Right ventricle myocardium superior (tissue), 1 donor: ENCODE measurements at places on chromosomes 11 and 22. TPM values are rescaled to one million over a fixed set of nuclear protein-coding genes. Genes with fewer than 3 reads are reported as not detected.
A peak's percentile ranks its signal among the peaks of the same experiment; 100 is the strongest.

DNA sequence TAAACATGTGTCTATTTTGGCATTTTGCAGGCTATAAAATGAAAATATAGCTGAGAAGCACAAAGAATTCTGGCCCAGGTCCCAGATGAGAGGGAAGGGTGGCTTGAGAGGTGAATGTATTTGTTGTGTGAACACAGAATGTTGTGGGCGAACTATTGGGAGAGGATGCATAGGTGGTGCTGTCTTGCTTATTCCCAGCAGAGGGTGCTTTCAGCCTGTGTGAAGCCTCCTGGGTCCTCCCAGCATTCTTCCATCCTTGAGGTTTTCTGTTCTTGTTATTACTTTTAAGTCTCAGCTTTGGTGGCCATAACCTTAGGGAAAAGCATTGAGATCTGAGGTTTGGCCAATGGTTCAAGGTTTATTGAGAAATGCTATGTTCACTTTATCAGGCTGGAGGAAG is 108.7 kb upstream of the SNX19 start:
- DNase-seq = no peak

GRCh38 chr11:64278576-64279190 is 5.8 kb downstream of the BAD start:
- DNase-seq = no peak

DNA sequence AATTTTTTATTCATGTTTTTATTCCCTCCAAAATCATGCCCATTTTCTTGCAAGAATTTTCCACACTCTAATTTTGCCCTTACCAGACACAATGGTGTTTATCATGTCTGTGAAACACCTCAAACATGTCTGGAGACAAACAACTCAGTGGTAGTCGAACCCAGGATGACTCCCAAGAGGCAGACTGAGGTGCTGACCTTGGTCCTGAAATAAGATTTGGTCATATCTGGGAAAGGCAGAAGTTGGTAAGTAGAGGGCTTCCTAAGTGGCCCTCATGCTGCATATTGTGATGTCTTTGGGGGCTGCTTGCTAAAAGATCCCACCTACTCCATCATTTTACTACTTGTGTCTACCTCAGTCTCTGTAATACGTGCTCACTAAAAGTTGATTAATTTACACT is 369.4 kb upstream of the ISX start:
- DNase-seq = no peak

Gene USP35
- total RNA-seq = 4.6 TPM

- no peak for DNase-seq
These were observed 55.0 kb downstream of the ARHGAP42 start for GRCh38 chr11:100741866-100742625.

DNA sequence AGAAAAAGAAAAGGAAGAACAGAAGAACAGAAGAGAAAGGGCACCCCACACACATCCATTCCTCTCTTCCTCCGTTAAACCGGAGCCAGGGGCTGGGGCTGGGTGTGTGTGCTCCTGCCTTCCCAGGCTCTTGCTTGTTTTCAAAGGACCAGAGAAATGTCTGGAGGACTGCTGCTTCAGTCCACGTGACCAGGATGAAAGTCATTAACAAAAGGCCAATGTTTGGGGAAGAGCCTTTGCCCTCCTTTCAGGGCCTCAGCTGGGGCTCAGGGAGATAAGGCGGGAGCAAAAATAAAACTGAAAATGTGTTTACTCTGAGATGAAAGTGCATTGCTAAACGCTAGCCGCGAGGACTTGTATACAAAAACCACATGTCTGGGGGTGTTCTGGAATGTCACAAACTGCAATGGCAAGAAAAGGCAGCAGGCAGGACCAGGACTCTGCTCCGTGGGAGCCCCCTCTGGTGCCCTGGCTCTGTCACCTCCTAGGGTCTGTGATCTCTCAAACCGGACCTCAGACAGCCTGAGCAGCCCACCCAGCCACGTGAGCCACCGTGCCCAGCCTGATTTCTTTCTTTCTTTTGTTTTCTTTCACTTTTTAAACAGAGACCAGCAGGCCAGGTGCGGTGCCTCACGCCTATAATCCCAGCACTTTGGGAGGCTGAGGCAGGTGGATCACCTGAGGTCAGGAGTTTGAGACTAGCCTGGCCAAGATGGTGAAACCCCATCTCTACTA is 31.6 kb upstream of the MYH9 start:
- no peak for DNase-seq

Gene KDM4E
- total RNA-seq = not detected

GRCh38 chr11:114984611-114985163 is 306.4 kb downstream of the NXPE2 start:
- DNase-seq = no peak

GRCh38 chr11:120746836-120747609 is 235.5 kb downstream of the GRIK4 start:
- DNase-seq = no peak

Gene MFNG
- total RNA-seq = 12.7 TPM

- DNase-seq = peak; percentile 10
These were observed 662 bp downstream of the MUC5B start for GRCh38 chr11:1223346-1224110.

Gene VSIG2
- total RNA-seq = 1.2 TPM

DNA sequence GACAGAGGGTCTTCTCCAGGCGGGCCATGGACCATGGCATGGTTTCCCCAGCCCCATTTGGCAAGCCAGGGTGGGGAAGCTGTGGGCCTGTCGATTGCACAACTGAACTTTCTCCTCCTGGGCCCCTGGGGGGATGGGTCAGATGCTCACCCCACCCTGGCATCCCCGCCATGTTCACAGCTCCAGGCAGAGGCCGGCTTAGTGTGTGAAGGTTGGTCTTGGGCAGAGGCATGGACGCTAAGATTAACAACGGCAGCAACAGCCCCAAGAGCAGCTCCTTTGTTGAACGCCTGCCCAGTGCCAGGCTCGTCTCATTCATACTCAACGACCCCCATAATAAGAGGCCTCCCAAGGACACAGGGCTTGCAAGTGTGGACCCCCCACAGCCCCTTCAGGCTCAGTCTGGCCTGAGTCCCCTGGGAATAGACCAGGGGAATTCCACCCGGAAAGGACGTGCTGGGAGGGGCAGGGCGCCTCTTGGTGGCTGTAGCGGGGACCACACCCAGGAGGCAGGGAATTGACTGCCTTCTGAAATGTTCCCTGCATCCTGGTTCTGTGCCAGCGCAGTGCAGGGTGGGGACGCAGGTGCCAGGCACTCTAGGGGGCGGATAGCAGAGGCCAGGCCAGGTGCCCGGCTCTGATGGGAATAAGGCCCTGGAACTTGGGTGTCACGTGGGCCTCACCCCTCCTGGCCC is 8.3 kb downstream of the TSPO start:
- DNase-seq = peak; percentile 53

DNA sequence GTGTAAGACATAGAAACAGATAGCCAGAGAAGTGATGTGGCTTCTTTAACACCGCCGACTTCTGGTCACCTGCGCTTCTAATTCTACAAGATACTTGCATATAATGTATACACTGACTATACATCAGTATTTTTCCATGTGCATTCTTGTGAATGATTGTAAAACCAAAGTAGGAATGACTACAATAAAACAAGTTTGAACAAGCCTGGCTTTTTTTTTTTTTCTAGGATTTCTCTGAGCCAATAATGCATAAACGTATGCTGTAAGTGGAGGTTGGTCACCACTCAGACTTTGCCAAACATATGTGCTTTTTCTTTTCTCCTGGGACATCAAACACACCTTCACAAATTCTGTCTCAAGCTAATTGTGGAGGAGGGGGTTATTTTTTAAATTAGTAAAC is 237.8 kb upstream of the KIRREL3 start:
- no peak for DNase-seq

GRCh38 chr11:14861680-14862079 is 30.4 kb downstream of the CYP2R1 start:
- no peak for DNase-seq

Gene UCP3
- total RNA-seq = 17.2 TPM

- no peak for DNase-seq
These were observed 20.5 kb downstream of the GAL start for GRCh38 chr11:68704887-68705286.

Gene TEX54
- total RNA-seq = not detected

Gene MMP12
- total RNA-seq = not detected

GRCh38 chr11:38060136-38060535 is 1462.1 kb upstream of the RAG2 start:
- DNase-seq = no peak

DNA sequence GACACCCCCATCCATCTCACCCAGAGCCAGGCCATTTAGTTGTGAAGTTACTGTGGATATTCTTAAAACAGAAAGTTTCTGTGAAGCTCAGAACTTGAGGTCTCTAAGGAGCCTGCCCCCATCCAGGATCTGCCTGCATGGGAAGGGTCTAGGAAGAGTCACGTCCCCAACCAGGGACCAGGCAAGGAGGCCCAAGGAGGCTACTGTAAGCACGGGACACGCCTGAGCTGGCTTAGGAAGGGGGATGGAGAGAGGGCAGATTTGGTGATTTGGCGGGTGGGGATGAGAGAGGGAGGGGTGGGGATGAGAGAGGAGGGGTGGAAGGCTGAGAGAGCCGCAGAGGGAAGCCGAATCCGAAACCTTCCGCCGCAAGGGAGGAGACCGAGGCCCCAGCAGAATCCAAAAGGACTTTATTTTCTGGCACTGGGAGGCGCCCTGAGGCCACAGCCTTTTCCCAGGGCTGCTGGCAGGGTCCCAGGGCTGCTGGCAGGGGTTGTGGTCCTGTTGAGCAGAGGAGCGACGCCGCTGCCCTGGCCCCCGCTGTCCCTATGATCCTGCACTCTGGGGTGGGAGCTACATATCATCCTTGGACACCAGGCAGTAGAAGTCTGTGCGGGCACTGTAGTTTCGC is 9.4 kb downstream of the SIGIRR start:
- DNase-seq = peak; percentile 81

- DNase-seq = no peak
These were observed at the start of gene SPTBN2 for GRCh38 chr11:66728693-66729385. SPTBN2 (minus strand) TSS chr11:66729216; CDS start chr11:66721240, 7,976 bp downstream.

Gene SCO2
- not detected for total RNA-seq
